ENCODE measurements at places on chromosomes 4 and X. TPM values are rescaled to one million over a fixed set of nuclear protein-coding genes. Genes with fewer than 3 reads are reported as not detected.

MMRN1 gene
- 2.0 TPM for polyA plus RNA-seq

PHF8 gene
- polyA plus RNA-seq = 17.2 TPM

FGG gene
- polyA plus RNA-seq = not detected

GSPT2 gene
- polyA plus RNA-seq = 5.6 TPM

GRCh38 chr4:16438986-16439385 lies 212.7 kb upstream of the TAPT1 start:
- H3K4me1 ChIP-seq = no peaks in the 10 kb centered on the region
- no peak for DNase-seq
- H3K27me3 ChIP-seq = no peaks in the 10 kb centered on the region
- H3K27ac ChIP-seq = no peak overlapping the region

DNA sequence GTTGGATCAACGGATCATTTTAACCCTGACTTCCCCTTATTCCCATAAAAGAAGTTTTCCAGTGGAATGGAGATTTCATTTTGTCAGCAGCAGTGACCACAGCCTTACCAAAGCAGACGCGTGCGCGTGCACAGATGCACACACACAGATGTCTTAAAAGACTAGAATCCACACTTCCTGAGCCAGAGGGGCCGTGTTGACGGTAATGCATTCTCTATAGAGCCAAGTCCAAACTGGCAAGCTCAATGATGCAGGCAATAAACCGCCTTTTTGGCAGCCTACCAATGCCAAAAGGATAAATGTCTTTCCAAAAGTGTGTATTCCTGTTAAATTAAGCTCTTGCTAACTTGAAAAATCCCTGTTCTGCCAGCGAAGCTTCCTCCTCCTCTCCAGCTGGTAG lies 18.8 kb upstream of the CLDN34 start:
- no peaks in the 10 kb centered on the region for H3K36me3 ChIP-seq
- H3K4me1 ChIP-seq = no peaks in the 10 kb centered on the region
- H3K4me3 ChIP-seq = no peak overlapping the region
- no peaks in the 10 kb centered on the region for H3K27me3 ChIP-seq

DNA sequence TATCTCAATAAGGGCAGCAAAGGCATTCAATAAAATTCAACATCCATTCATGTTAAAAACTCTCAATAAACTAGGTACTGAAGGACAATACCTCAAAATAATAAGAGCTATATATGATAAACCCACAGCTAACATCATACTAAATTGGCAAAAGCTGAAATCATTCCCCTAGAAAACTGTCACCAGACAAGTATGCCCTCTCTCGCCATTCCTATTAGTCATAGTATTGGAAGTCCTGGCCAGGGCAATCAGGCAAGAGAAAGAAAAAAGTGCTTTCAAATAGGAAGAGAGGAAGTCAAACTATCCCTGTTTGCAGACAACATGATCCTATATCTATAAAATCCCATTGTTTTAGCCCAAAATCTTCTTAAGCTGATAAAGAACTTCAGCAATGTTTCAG lies 116.8 kb downstream of the TENT5D start:
- H3K36me3 ChIP-seq = no peaks in the 10 kb centered on the region
- H3K4me3 ChIP-seq = no peak overlapping the region
- DNase-seq = no peak

GRCh38 chr4:27616166-27616565 lies 755.5 kb downstream of the STIM2 start:
- H3K4me3 ChIP-seq = no peak overlapping the region
- DNase-seq = no peak
- no peak overlapping the region for H3K27ac ChIP-seq
- H3K4me1 ChIP-seq = no peaks in the 10 kb centered on the region
- H3K27me3 ChIP-seq = no peaks in the 10 kb centered on the region
- no peaks in the 10 kb centered on the region for H3K36me3 ChIP-seq

ARAP2 gene
- polyA plus RNA-seq = 10.2 TPM

GRCh38 chrX:131746491-131746968 lies 202.7 kb downstream of the OR13H1 start:
- peak; percentile 90 for DNase-seq
- no peaks in the 10 kb centered on the region for H3K4me1 ChIP-seq
- H3K4me3 ChIP-seq = peak overlapping the region; percentile 37
- no peaks in the 10 kb centered on the region for H3K27me3 ChIP-seq

TNIP3 gene
- 1.6 TPM for polyA plus RNA-seq

GRCh38 chr4:75232546-75232945 lies 281.7 kb downstream of the RCHY1 start:
- H3K4me3 ChIP-seq = no peak overlapping the region
- no peaks in the 10 kb centered on the region for H3K36me3 ChIP-seq
- H3K4me1 ChIP-seq = no peaks in the 10 kb centered on the region
- H3K27ac ChIP-seq = no peak overlapping the region
- H3K27me3 ChIP-seq = no peaks in the 10 kb centered on the region

DNA sequence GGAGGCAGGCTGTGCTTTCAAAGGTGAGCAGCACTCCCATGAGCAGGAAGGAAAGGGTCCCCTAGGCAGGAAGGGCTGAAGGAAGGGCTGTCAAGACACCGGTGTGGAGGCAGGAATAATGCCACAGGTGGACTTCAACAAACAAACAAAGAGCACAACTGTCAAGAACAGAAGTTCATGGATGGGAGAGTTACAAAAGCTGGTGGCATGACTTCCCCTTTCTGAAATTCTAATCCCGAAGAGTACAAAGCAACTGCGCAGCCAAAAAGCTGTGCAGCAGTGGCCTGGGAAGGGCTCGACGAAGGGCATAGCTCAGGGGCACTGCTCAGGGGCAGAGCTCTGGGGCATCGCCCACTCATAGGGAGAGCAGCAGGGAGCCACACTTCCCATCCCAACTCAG lies 582.3 kb upstream of the DIPK2B start:
- no peak overlapping the region for H3K4me3 ChIP-seq
- no peaks in the 10 kb centered on the region for H3K36me3 ChIP-seq
- DNase-seq = no peak
- no peaks in the 10 kb centered on the region for H3K4me1 ChIP-seq
- H3K27ac ChIP-seq = no peak overlapping the region

- no peak overlapping the region for H3K4me3 ChIP-seq
- no peaks in the 10 kb centered on the region for H3K4me1 ChIP-seq
- no peak overlapping the region for H3K27ac ChIP-seq
- peaks cover 27% of the 10 kb centered on the region for H3K36me3 ChIP-seq
- DNase-seq = no peak
Measured at GRCh38 chr4:98341309-98341708, 80.1 kb downstream of the RAP1GDS1 start.

GRCh38 chr4:164538097-164538496 lies 215.8 kb upstream of the SMIM31 start:
- H3K27ac ChIP-seq = no peak overlapping the region
- no peaks in the 10 kb centered on the region for H3K4me1 ChIP-seq
- H3K36me3 ChIP-seq = no peaks in the 10 kb centered on the region
- H3K4me3 ChIP-seq = no peak overlapping the region
- DNase-seq = no peak

GAGE1 gene
- not detected for polyA plus RNA-seq

WDFY3 gene
- not detected for polyA plus RNA-seq

DNA sequence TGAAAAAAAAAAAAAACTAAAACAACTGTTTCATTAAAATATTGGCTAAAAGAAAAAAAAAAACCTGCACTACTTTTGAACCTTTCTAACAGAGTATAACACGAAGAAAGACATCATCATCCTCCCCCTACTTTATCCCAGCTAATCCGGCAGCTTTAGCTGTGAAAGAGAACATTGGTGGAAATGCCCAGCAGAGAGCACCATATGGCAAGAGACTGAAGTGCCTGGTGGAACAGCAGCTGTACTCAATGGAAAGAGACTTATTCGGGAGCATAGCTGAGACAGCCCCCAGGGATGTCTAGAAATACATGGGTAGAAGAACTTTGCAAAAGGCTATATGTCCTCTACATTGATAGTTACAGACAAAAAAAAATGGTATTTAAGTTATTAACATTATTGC lies 30.3 kb downstream of the STPG2 start:
- no peaks in the 10 kb centered on the region for H3K36me3 ChIP-seq
- H3K4me1 ChIP-seq = no peaks in the 10 kb centered on the region
- H3K27me3 ChIP-seq = no peaks in the 10 kb centered on the region
- no peak for DNase-seq
- H3K27ac ChIP-seq = no peak overlapping the region

GBA3 gene
- polyA plus RNA-seq = not detected

DNA sequence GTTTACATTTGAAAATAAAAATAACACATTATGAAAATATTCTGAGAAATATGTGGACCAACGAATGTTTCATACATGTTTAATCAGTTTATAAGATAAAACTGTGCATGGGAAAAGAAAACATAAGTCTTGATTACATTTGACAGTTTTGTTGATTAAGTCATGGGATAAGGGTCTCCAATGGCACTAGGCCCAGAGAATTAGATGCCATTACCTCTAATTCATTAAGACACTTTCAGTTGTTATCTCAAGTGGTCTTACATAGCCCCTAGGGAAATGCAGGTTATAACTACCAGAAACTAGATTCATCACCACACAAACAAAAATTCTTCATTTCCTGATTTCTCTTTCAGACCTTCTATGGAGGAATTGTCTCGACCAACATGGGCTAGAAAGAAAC lies 300.8 kb downstream of the PCDH7 start:
- no peaks in the 10 kb centered on the region for H3K27me3 ChIP-seq
- no peak overlapping the region for H3K27ac ChIP-seq
- H3K4me1 ChIP-seq = no peaks in the 10 kb centered on the region

GRCh38 chr4:130053723-130054122 lies 957.8 kb downstream of the C4orf33 start:
- H3K27ac ChIP-seq = no peak overlapping the region
- no peaks in the 10 kb centered on the region for H3K27me3 ChIP-seq
- H3K4me3 ChIP-seq = no peak overlapping the region

- no peak for DNase-seq
- peaks cover 1% of the 10 kb centered on the region for H3K27me3 ChIP-seq
- no peaks in the 10 kb centered on the region for H3K36me3 ChIP-seq
- no peak overlapping the region for H3K4me3 ChIP-seq
- no peak overlapping the region for H3K27ac ChIP-seq
- no peaks in the 10 kb centered on the region for H3K4me1 ChIP-seq
Measured at GRCh38 chr4:183596067-183596757, 62.8 kb downstream of the RWDD4 start.

DSPP gene
- not detected for polyA plus RNA-seq

ARR3 gene
- not detected for polyA plus RNA-seq

DLG3 gene
- polyA plus RNA-seq = 8.6 TPM

SSX2B gene
- polyA plus RNA-seq = not detected

CXXC4 gene
- not detected for polyA plus RNA-seq

NOX1 gene
- polyA plus RNA-seq = not detected

DNA sequence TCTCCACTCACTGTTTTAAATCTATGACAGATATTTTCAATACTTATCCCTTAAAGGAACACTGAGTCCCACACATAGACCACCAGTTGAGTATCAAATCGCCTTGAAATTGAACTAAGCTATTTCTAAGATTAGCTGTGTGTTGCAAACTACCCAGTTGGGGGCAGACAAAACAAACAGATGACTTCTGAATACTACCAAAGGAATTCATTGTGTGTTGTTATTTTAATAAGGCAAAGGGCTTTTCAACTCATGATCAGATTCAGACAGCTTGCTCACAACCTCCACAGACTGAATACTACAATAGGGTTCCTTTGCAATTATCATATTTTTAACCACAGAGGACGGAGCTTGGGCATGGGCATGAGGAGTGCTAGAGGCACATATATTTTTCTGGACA lies 283.0 kb upstream of the GPC4 start:
- no peak for DNase-seq
- no peaks in the 10 kb centered on the region for H3K4me1 ChIP-seq
- H3K4me3 ChIP-seq = no peak overlapping the region
- no peaks in the 10 kb centered on the region for H3K36me3 ChIP-seq
- no peaks in the 10 kb centered on the region for H3K27me3 ChIP-seq

GABRA4 gene
- not detected for polyA plus RNA-seq

GRCh38 chr4:105934386-105934785 lies 39.1 kb downstream of the NPNT start:
- DNase-seq = no peak
- no peak overlapping the region for H3K27ac ChIP-seq
- no peak overlapping the region for H3K4me3 ChIP-seq

GRCh38 chr4:94728056-94728766 lies 29.5 kb upstream of the BMPR1B start:
- no peak for DNase-seq
- H3K4me3 ChIP-seq = no peak overlapping the region
- H3K27me3 ChIP-seq = no peaks in the 10 kb centered on the region

DNA sequence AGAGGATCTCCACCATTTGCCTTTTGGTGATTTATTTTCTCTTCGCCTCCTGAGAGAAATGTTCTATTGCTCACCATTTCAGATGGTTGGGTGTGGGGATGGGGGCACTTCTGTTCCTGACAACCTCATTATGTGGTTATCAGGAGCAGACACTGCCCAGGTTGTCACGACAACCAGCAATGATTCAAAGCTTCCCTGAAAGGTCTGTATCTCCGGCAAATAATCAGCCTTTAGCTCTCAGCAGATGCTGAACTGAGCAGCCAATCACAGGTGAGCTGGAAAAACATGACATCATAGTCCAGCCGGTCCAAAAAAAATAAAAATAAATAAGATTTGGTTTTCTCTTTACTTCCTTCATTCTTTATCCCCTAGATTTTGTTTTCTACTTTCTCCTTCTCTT lies 5.5 kb upstream of the PAK3 start:
- H3K4me1 ChIP-seq = no peaks in the 10 kb centered on the region
- DNase-seq = no peak
- no peaks in the 10 kb centered on the region for H3K36me3 ChIP-seq
- H3K27ac ChIP-seq = no peak overlapping the region
- peaks cover 10% of the 10 kb centered on the region for H3K27me3 ChIP-seq

- H3K27me3 ChIP-seq = no peaks in the 10 kb centered on the region
- H3K27ac ChIP-seq = no peak overlapping the region
- DNase-seq = no peak
- H3K36me3 ChIP-seq = no peaks in the 10 kb centered on the region
- H3K4me1 ChIP-seq = no peaks in the 10 kb centered on the region
- no peak overlapping the region for H3K4me3 ChIP-seq
Measured at GRCh38 chr4:153919667-153920066, 130.8 kb upstream of the SFRP2 start.

- H3K4me3 ChIP-seq = no peak overlapping the region
- no peaks in the 10 kb centered on the region for H3K27me3 ChIP-seq
- no peak for DNase-seq
- H3K27ac ChIP-seq = no peak overlapping the region
Measured at GRCh38 chr4:107635735-107636134, 84.3 kb downstream of the PAPSS1 start.

SLC10A4 gene
- not detected for polyA plus RNA-seq
